DMS153 (cell line): ENCODE measurements at places on chromosomes 4 and X.
A peak's percentile ranks its signal among the peaks of the same experiment; 100 is the strongest.

DNA sequence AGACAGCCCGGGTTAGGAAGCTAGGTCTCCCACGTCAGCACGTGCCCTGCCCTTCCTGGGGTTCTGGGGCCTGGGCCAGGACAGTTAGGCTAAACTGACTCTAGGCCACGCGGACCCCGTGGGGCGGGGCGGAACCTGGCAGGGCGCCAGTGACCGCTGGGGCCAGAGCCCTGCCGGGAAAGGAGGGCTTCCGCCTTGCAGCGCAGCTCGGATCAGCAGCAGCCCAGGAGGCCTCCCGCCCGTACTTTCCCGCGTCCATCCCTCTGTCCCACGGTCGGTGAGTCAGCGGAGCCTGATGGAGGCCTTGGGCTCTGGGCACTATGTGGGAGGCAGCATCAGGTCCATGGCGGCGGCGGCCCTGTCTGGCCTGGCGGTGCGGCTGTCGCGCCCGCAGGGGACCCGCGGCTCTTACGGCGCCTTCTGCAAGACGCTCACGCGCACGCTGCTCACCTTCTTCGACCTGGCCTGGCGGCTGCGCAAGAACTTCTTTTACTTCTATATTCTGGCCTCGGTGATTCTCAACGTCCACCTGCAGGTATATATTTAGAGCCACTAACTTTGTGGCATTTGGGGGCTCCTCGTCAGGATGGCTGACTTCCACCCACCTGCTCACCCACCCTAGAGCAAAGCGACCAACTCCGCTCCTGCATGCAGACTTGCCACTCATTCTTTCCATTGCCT, at the start of gene SMIM10:
SMIM10 (plus strand) TSS at position 191 of the 681 bp plus-strand sequence; CDS start at position 296, 105 bp downstream.
- no peak for DNase-seq

- no peak for DNase-seq
Measured at GRCh38 chr4:82360298-82361177, 13.3 kb downstream of the HNRNPD start.

GRCh38 chr4:109998867-109999584, 86.3 kb downstream of the EGF start:
- peak; percentile 13 for DNase-seq

DNA sequence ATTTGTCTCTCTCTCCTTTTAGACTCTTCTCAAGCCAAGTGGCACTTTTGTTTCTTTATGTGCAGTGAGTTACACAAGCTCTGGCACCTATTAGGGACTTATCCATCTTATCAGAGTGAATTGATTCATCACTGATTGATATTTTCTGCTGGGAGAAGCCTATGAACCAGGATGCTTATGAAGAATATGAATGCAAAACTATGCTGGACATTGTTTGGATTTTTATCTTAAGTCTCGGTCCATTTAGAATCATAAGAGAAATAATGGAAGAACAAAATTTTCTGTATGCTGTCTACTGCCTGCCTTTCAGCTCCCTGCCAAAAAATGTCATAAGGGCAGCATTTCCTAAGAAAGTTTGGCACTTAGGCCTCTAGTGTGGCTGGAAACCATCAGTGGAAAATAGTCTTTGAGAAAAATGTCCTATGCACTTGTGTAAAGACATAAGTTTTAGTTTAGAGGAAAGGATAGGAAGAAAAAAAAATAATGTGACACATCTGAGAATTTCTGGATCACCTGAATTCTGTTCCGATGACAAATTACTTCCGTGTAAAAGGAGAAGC, 365.7 kb upstream of the MAD2L1 start:
- no peak for DNase-seq

DNA sequence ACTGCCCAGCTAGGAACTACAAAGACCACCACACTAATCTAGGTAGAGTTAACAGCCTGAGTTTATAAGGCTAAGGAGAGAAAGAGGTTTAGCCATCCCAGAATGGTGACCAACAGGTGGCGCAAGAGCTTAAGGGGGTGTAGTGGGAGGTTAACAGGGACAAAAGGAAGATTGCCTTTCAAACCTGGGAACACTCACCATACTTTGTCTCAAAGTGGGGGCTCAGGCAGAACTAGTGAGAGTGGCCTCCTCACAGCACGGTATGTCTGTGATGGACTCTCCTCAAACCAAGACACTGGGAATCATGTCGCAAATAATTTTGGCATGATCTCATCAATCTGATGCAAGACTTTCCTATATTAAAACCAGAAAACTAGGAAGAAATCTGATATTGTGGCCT, 23.4 kb downstream of the CCNI start:
- DNase-seq, result peak; percentile 18

GRCh38 chr4:77100234-77100633, 24.4 kb upstream of the CCNI start:
- no peak for DNase-seq

DNA sequence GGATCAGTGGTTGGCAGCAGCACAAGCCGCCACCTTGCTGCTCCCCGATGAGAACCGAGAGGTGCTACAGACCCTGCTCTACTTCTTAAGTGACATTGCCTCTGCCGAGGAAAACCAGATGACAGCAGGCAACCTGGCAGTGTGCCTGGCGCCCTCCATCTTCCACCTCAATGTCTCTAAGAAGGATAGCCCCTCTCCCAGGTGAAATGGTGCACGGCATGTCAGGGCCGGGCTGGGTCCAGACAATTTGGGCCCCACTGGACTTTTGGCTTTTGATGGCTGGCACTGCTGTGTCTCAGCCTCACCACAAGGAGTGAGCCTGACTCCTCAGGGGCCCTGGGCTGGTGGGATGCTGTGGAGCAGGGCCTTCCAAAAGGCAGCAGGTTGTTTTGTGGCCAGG, 74.1 kb downstream of the STARD8 start:
- no peak for DNase-seq

DNA sequence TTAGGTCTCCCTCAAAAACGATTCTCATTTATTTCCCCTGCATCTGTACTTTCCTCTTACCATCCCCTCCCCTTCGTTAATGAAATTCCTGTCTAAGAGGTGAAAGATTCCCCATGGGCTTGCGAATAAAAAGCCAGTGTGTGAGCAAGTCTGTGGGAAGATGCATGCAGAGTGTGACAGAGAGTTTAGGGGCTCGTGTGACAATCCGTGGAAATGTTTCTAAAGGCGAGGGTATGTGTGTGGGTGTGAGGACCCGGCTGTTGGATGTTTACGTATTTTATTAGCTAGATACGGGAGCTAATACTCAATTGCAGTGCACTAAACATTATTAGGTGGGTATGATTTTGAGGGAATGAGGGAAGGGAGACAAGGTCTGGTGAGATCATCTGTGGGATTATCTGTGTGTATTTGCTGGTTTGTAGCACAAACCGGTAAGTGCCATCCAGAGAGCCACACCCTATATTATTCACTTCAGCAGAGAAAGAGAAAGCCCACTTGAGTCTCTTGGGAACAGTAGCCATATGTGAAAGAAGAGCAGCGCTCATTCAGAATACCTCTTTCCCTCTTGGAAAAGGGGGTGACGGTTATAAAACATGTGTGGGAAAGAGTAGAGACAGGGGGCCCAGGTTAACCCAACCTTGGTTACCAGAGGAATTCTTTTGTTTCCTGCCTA, 893 bp upstream of the HOPX start:
- peak; percentile 33 for DNase-seq

DNA sequence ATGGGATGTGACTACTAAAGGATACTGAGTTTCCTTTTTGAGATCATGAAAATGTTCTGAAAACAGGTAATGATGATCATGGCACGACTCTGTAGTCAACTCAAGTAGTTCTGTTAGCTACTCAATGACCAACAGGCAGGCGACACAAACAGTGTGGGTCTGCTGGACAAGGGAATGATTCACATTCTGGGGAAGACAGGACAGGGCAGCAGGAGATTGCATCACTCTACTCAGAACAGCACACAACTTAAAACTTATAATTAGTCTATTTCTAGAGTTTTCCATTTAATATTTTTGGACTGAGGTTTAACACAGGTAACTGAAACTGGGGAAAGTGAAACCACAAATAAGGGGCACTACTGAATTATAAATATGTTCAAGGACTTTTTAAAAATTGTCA, 365.2 kb downstream of the PRDM5 start:
- DNase-seq, result no peak

- DNase-seq, result no peak
Measured at GRCh38 chr4:35934320-35934981, 309.9 kb downstream of the ARAP2 start.

DNA sequence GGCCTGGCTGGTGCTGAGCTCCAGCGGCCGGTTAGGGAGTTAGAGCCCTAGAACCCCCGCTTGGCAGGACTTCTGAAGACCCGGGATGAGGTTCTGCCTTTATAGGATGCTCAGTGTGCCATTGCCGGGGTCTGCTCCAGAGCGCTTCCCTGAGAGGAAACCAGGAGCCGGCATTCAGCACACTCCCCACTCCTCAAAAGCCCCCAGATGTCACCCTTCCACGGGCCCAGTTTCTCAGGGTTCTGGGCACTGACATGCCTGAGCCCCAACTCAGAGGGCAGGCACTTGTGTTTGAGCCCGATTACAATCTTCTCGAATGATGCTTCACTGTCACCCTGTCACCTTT, 6.5 kb downstream of the NKX3-2 start:
- no peak for DNase-seq

GRCh38 chr4:87042986-87043820, 108.4 kb downstream of the AFF1 start:
- DNase-seq, result no peak

DNA sequence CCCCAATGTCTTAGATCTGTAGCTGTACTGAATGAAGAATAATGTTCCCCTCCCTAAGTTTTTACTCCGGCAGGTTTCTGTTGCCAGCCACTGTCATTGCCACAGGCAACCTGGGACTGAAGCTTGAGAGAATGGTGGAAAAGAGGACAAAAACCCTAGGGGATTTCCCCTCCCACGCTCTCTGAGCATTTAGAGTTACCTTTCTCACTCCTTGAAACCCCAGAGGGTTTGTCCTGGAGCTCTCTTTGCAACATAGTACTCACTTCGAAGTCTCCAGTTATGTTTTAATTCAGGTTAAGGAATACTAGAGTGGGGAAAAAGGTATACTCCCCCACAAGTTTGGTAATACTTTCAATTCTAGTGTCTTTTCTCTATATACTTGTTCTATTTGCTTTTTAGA, 31.5 kb downstream of the F8 start:
- DNase-seq, result no peak

GRCh38 chr4:88698519-88698918, 890 bp upstream of the NAP1L5 start:
- no peak for DNase-seq

GRCh38 chr4:44722001-44722400, 4.4 kb downstream of the GNPDA2 start:
- no peak for DNase-seq

- DNase-seq, result no peak
Measured at GRCh38 chr4:105912633-105913032, 17.4 kb downstream of the NPNT start.

GRCh38 chrX:31038575-31039326, 33.1 kb downstream of the FTHL17 start:
- no peak for DNase-seq

DNA sequence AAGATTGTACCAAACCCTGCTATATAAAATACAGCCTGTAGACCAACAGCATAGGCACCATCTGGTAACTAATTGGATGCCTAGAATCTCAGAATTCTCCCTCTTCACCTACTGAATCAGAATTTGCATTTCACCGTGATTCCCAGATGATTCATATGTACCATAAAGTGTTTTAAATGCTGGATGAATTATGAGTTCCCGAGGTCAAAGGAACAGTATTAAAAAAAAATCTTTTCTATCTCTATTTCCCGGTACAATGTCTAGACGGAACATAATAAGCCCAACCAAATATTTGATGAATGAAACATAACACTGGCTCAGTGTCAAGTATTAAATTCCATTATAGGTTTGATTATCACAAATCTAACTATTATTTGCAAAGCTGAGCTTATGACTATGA, 280.0 kb downstream of the ANKRD50 start:
- no peak for DNase-seq

- DNase-seq, result no peak
Measured at GRCh38 chr4:29717287-29718057, 1002.7 kb upstream of the PCDH7 start.

DNA sequence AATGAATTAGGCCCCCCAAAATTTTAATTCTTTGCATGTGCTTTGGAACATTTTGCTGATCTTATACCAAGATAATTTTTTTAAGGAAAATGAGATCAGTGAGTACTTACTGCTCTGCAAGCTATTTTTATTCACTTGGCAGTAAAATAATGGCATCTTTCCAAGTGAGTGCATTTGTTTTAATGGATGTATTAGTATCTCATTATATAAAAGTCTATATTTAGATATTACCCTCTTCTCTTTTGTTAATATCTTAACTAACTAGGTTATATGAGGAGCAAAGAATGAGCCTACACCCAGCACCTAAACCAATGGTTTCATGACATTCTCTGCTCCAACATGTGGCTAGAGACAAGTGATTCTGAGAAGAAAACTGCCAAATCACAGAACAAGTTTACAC, 21.1 kb upstream of the ARAF start:
- no peak for DNase-seq

- no peak for DNase-seq
Measured at GRCh38 chrX:71870208-71871098, 40.2 kb upstream of the NHSL2 start.

GRCh38 chr4:91111556-91111955, 984.4 kb downstream of the CCSER1 start:
- DNase-seq, result no peak

DNA sequence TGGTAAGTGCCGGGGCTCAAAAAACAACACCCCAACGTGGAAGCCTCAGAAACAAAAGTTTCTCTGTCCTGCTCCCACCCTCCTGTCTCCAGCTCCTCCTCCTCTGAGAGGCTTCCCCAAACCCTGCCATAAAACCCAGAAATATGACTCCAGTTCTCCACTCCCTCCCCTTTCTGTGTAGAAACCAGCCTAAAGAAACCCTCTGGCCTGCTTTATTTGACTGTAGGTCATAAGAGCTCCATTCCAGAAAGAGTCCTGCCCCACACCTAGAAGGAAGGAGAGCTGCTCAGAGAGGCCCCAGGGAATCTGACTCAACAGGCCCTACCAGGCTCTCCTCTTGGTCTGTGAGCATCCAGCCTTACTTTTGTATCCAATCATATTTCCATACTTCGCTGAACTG, 872 bp upstream of the S100P start:
- DNase-seq, result no peak

GRCh38 chrX:107560980-107561379, 67.3 kb upstream of the PRPS1 start:
- no peak for DNase-seq

- DNase-seq, result no peak
Measured at GRCh38 chr4:185317880-185318279, 77.8 kb downstream of the LRP2BP start.

GRCh38 chr4:40423735-40424134, 88.6 kb downstream of the CHRNA9 start:
- DNase-seq, result no peak

GRCh38 chr4:7879127-7879526, 60.5 kb downstream of the AFAP1 start:
- DNase-seq, result no peak

GRCh38 chr4:153989505-153989904, 200.6 kb upstream of the SFRP2 start:
- no peak for DNase-seq

- no peak for DNase-seq
Measured at GRCh38 chrX:136880003-136880451, 498 bp downstream of the RBMX start.

DNA sequence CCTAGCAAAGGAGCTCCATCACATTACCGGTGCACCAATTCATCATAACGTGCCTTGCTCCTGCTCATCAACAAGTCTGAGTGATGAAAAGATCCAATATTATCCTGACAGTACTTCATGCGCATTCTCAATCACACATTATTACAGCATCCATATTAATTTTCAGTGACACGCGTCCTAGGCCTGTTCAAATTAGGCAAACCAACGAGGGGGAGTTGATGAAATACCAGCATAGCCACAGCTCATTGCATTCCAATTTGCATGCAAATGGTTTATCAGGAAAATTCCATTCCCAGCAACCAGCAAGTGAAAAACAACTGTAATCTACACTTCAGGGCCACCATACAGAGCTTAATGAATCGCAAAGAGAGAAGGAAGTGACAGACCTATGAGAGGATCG, 236.9 kb downstream of the DCLK2 start:
- DNase-seq, result no peak
